EH (cell line): ENCODE measurements at places on chromosomes 6 and 20.

GRCh38 chr6:3090013-3090412 is 21.7 kb downstream of the RIPK1 start:
- peak; percentile 11 for DNase-seq

GRCh38 chr6:118744261-118744941 is 93.0 kb upstream of the CEP85L start:
- DNase-seq = peak; percentile 76

GRCh38 chr6:120965814-120966213 is 368.5 kb downstream of the TBC1D32 start:
- DNase-seq = no peak

DNA sequence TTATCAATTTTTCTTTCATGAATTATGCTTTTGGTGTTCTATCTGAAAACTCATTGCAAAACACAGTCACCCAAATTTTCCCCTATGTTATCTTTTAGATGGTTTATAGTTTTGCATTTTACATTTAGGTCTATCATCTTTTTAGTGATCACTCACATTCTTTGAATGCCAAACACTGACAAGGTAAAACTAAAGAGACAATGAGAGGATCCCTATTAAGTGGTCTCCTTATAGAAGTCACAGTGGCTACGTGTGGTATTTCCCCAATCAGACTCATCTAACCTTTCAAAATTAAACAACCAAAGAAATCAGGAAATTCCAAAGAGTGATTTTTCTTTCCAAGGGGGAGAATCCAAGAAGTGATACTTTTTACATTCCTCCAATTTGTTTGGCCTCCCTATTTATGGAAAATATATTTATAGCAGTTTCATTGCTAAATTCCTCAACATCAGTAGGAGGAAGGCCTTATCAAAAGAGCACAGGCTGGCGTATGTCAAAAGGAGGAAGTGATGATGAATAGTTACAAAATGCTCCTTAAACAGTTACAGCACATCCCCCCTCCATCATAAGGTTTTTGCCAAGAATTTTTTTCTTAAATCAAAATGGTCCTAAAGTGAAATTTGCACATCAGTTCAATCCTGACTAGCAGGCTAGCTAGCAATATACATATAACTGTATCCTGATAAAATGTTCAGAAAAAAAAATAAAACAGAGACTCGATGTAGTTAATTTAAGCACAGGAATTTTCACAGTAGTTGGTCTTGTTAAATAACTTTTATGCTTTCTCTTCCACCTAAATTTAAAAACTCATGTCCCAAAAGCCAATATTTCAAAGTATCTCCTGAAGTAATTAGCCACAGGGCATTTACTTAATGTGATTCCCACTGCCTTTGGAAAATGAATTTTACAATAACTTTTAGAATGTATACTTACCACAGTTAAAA is 76.2 kb upstream of the IPCEF1 start:
- DNase-seq = peak; percentile 88

GRCh38 chr20:52457826-52458225 is 266.2 kb upstream of the ZFP64 start:
- DNase-seq = peak; percentile 46

DNA sequence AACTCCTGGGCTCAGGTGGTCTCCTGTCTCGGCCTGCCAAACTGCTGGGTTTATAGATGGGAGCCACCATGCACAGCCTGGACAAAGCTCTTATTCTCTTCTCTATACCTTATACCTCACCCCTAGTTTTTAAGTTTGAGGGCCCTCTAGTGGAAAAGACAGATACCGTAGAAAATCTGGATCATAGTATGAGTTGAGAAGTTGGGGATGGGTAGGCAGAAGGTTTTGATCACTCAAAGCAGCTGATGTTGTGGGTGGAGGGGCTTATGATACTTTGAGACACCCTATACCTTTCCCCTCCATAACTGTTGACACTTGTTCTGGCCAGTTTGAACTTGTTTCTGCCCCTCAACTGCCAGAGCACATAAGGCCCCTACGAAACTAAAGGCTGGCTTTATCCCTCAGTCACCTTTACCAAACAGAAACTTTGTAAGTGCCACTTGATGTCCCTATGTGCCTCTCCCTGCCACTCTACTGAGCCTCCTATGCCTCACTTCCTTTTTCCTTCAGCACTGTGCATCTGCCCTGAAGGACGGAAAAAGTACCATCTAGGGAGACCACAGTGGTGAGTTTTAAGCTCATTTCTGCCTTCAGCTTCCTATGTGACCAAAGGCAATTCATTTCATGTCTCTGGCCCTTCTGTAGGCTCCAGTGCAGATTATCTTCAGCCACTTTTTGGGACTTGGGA is 28.6 kb downstream of the RALY start:
- peak; percentile 43 for DNase-seq

DNA sequence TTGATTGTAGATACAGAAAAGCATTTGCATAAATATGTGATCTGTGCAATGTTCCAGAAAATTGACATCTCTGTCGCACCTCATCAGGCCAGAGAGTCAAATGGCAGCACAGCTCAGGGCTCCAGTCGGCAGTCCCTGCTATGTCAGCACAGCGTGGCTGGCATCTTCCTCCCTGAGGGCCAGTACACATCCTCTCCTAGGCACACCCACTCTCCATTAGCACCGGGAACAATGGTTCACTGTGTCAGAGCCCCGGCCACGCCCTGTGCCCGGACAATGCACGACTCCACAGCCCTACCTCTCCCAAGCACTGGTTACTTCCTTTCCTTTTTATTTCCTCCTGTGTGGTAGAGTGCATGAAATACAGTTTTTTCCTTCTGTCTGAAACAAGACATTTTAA is 114.9 kb downstream of the FOXC1 start:
- no peak for DNase-seq

- no peak for DNase-seq
Observed at GRCh38 chr20:45589725-45590124, 10.6 kb upstream of the WFDC8 start.

DNA sequence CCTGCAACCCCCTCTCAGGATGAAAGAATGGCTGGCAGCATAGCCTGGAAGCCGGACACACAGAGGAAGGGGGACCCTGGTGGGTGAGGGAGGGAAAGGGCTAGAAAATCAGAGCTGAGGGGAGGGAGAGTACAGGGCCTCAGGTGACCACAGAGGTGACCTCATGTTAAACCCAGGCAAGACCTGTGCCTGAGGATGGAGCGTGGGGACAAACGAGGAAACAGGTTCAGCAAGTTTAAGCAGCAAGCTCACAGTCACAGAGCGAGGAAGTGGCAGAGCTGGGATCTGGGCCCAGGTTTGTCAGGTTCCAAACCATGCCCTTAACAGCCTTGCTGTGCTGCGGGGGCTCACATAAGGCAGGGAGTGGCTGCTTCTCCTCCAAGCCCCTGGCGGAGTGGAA is 4.0 kb upstream of the BPI start:
- DNase-seq = no peak

- no peak for DNase-seq
Observed at GRCh38 chr6:9806195-9806594, 608.7 kb downstream of the TFAP2A start.

DNA sequence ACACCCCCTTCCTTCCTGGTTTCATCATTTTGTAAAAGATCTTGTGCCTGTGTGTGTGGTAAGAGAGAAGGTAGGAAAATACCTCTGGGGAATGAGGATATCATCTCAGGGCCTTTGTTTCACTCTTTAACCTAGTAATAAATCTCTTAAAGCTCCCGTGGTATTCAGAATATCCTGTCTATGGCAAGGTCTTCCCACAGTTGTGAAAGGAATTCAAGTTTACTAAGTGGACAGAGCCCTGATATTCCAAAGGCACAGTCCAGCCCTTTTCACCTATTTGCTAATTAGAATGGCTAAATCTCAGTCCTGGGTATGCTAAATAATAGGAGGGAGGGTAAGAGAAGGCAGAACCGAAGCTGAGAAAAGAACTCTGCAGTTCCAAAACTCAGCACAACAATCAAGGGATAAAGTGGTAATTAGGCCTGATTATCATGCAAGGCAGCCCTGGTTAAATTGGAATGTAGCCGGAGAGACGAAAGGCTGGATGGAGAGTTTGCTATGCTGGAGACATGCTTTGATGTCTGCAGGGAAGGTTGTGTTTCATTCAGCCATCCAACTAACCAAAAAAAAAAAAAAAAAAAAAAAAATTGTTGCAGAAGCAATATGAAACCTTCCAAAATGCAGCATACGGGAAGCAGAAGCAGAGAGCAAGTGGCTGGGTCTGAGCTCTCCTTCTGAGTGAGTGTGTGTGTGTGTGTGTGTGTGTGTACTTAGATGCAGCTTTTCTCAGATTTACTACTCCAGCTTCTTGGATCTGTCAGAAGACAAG is 28.5 kb upstream of the PIM1 start:
- peak; percentile 79 for DNase-seq

DNA sequence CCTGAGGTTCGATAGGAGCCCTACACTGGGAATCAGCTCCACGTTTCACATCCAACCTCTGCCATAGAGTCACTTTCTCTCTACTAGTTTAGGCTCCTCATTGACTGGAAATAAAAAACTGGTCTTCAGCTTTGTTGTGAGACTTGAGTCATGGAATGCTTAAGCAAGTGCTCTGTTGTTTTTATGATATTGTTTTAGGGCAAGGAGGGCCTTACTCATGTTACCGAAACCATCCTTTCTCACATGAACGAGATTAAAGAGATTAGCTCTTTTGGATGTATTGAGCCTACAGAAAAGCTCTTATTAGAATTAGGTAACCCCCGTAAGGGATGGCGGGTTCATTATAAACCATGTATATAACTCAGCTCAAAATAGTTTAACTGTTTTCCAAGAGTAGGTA is 6.9 kb upstream of the MOCS1 start:
- DNase-seq = peak; percentile 46

DNA sequence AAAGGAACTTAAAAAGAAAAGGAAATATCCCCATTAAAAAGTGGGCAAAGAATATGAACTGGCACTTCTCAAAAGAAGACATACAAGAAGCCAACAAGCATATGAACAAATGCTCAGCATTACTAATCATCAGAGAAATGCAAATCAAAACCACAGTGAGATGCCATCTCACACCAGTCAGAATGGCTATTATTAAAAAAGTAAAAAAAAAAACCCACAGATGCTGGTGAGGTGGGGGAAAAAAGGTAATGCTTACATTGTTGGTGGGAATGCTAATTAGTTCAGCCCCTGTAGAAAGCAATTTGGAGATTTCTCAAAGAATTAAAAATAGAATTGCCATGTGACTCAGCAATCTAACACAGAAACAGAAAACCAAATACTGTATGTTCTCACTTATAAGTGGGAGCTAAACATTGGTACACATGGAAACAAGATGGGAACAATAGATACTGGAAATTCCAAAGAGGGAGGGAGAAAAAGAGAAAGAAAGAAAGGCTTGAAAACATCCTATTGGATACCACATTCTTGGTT is 437.1 kb downstream of the GRIK2 start:
- peak; percentile 79 for DNase-seq

- peak; percentile 43 for DNase-seq
Observed at GRCh38 chr6:139881728-139882211, 507.3 kb upstream of the CITED2 start.

DNA sequence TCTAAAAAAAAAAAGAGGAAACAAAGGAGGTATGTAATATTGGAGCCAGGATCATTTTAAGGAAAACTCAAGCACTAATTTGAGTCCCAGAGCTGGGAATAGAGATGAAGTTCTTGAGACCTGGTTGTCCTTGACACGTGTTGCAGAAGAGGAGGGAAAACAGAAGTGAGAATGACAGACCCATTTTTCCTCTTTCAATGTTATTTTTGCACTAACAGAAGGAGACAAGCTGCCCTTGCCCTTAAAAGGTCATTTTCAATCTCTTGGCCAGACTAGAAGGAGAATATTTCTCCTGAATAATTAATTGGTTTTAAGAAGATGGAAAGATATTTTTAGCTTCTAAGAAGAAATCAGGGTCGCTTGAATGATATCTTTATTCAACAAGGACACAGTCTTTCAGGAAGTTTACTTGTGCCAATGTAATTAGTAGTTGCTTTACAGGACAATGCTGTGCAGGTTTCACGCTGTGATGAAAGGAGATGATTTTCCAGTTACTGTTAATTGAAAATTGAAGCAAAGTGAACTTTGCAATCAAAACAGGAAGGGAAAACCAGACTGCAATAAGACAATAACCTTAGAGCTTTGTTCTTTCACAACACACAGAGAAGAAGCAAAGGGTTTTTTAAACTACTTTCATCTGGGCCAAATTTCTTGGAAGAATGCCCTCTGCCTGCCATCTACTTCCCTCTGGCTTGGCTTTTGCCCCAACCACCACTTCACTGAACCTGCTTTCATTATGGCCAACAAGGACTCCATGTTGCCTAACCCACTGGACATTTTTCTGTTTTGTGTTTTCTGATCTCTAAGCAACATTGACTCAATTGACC is 107.8 kb upstream of the SHLD1 start:
- peak; percentile 48 for DNase-seq

- peak; percentile 91 for DNase-seq
Observed at GRCh38 chr6:138817799-138818198, 21.9 kb downstream of the ECT2L start.

DNA sequence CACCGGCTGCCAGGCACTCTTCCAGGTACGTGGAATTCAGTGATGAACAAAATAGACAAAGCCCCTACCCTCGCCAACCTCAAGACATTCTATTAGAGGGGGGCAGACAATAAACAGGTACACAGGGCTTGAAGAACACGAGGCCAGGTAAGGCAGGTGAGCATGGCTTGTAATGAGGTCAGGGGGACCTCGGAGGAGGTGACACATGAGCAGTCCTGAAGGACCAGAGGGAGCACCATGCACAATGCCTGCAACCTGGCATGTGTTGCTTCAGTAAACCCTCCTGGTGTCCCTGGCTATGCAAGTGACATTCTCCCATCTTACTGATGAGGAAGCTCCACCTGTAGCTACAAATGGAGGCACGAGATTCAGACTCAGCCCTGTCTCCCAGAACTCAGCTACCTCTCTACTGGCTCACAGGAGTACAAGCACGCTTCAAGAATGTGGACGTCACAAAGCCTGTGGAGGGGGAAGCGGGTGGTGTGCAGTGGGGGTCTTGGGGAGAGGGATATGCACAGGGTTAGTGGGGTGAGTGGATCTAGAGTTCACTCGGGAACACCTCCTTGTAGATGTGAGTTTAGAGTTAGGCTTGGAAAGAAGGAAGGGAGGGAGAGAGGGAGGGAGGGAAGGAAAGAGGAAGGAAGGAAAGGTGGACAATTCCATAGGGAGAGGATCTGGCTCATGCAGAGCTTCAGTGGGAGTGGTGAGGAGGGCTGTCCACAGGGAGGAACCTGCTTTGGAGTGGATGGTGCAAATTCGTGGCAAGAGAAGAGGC is 7.6 kb upstream of the MAPK13 start:
- no peak for DNase-seq
